ENCODE measurements at places on chromosomes 1 and 21.

- DNase-seq = no peak
These were observed 62.7 kb upstream of the GPR89A start for GRCh38 chr1:145545055-145545454.

DNA sequence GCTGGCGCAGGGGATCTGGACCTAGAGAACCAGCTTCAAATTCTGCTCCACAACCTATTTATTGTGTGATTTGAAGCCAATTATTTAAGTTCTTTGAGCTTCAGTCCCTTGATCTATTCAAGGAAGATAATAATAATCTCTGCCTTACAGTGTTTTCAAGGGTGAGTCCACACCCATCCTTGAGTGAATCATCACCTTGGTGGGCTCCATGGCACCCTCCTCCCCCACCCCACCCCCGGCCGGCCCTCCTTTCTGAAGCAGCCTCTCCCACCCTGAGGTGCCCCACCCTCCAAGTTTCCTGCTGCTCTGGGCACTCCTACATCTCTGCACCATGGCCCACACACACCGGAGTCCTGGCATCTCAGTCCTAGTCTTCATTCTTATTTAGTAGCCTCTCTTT is 38.3 kb downstream of the TCP10L start:
- no peak for DNase-seq

DNA sequence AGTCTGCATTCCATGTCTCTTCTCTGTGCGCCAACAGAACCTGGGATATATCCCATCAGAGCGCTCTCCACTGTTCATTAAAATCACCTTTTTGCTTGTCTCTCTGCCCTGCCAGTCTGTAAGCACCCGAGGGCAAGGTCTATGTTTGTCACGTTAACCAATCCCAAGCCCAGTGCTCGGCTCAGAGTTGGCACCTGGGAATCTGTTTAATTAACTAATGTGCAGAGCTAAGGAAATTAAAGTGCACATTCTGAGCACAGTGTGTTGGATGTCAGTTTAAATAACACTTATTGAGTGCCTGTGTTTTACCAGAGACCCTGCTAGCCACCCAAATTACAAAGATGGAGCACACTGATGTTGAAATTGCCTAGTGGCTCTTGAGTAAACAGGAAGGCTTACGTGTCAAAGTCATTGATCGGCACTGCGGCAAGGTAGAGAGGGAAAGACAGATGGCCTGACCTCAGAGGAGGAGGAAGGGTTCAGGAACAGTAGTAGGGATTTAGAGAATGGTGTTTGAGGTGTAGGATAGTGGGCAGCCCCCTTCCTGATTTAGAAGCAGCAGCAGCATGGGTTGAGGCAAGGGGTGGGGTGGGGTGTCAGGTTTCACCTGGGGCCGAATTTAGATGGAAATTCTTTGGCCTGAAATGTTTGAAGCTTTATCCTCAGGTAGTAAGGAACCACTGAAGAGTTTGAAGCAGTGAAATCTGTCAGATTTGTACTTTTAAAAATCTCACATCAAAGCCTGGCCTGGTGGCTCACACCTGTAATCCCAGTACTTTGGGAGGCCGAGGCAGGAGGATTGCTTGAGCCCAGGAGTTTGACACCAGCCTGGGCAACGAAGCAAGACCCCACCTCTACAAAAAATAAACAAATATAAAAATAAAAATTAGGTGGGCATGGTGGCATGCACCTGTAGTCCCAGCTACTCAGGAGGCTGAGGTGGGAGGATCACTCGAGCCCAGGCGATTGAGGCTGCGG is 7.7 kb downstream of the ARMH1 start:
- DNase-seq = no peak

DNA sequence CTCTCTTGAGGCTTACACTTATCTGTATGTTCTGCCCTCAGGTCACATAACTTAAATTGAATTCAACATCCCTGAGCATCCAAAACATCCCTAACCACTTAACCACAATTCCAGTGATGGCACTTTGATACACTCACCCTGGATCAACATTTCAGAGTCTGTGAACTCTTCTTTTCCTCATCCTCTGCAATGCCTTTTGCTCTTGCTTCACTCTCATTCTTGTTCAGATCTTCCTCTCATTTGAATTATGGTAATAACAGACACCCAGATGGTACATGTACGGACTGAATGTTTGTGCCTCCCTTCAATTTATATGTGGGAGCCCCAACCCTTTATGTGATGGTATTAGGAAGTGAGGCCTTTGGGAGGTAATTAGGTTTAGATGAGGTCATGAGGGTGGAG is 33.4 kb downstream of the PTGER3 start:
- no peak for DNase-seq

GRCh38 chr21:36806103-36806502 is 107.2 kb downstream of the SIM2 start:
- DNase-seq = no peak

DNA sequence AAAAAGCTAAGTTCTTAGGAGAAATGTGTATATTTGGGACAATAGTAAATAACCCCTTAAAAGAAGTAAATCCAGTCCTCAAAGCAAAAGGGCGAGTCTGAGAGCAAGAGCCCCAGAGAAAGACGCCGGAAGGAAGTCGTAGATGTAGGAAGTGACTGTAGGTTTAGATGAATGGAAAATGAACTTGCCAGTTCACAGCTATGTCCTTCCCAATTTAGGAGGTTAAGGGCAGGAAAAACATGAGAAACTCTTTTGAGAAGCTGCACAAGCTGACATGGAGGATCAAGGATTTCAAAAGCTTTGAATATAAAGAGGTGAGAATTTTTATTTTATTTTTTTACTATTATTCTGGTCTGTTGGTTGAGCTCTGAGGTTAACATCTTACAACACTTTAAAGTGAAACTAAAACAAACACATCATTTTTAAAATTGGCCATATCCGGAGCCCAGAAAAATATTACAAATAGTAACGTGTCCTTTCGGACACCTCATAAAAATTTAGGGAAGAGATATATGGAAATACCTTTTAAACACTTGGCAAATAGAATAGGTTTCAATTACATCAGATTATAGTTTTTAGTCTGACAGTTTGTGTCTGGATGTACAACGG is 1178.6 kb downstream of the MRPL39 start:
- no peak for DNase-seq

DNA sequence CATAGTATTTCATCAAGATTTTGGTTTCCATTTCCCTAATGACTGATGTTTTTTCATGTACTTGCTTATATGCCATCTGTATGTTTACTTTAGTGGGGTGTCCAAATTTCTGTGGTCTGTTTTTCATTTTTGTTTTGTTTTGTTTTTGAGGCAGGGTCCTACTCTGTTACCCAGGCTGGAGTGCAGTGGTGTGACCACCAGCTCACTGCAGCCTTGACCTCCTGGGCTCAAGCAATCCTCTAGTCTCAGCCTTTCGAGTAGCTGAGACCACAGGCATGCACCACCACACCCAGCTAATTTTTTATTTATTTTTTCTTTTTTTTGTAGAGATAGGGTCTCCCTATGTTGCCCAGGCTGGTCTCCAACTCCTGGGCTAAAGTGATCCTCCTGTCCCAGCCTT is 378.0 kb upstream of the VAMP3 start:
- no peak for DNase-seq

Data from neural crest cell (in vitro differentiated cells).